HepG2 (cell line): ENCODE measurements at places on chromosomes 12 and 14. TPM values are rescaled to one million over a fixed set of nuclear protein-coding genes. Genes with fewer than 3 reads are reported as not detected.

ZNF385A gene
- total RNA-seq = 0.44 and 0.49 TPM in 2 replicates

ESPL1 gene
- total RNA-seq = 11.5 and 11.6 TPM in 2 replicates

TTC6 gene
- total RNA-seq = 13.2 and 27.4 TPM in 2 replicates

FAR2 gene
- total RNA-seq = not detected in 2 replicates

TDRD9 gene
- total RNA-seq = not detected in 2 replicates

LRIG3 gene
- total RNA-seq = 9.9 and 17.4 TPM in 2 replicates
